ENCODE measurements at places on chromosomes 7 and 10.

GRCh38 chr10:106765928-106766327, 398.6 kb downstream of the SORCS1 start:
- DNase-seq = no peak

- DNase-seq = no peak
Observed at GRCh38 chr10:75287697-75288096, 51.9 kb upstream of the COMTD1 start.

DNA sequence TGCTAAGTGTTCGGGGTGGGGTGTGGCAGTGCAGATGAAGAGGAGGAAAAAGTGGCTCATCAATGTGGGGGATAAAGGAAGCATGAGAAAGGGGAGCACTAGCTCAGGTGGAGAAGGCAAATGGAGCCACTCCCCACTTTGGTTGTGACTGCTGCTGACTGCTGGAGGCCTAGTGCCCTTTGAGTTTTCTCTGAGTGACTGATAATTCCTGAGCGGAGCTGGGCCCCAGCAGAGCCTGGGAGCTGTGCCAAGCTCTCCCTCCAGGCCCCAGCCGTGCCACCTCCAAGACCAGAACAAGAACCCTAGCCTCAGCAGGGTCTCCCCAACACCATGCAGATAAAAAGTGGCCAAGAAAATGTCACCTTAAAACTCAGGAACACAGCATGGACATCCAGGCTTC, 9.7 kb upstream of the RASSF4 start:
- DNase-seq = no peak

GRCh38 chr7:139669106-139670061, 108.4 kb downstream of the HIPK2 start:
- no peak for DNase-seq

DNA sequence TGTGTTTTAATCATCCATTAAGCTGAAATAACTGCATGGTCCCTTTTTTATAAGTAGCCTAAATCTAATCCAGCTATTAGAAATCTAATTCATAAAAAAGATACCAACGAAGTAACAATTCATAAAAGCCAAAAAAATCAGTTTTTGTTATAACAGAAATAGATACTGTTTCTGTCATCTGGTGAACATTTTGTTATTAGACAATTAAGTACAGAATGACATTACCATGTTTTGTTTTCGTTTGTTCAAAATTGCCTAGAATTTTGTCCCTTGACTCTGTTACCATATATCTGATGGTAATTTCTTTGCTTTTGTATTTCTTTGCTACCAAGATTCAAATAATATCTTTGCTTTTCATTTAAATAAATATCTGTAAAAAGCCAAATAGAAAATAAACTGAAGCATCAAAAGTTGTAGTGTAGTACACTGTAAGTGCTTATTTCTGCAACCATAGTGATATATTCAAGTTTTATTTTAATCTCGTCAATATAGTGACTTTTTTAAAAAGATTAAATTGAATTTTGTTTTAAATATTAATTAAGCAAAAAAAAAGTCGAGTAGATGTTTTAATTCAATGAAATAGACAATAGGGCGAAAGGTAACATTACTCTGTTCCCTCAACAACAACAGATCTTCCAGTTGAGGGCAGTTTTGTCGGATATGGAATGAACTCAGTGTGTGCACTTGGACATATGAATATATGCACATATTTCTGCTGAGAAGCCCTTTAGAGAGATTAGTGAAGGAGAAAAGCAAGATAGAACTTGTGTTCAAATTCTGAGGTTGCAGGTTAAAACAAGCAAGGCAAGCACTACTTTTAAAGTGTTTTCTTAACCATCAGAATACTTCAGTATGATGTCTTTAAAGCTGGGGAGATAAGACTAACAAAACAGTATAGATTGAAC, 7.9 kb upstream of the IGF2BP3 start:
- DNase-seq = no peak

GRCh38 chr7:90903841-90904240, 307.7 kb downstream of the CDK14 start:
- no peak for DNase-seq

DNA sequence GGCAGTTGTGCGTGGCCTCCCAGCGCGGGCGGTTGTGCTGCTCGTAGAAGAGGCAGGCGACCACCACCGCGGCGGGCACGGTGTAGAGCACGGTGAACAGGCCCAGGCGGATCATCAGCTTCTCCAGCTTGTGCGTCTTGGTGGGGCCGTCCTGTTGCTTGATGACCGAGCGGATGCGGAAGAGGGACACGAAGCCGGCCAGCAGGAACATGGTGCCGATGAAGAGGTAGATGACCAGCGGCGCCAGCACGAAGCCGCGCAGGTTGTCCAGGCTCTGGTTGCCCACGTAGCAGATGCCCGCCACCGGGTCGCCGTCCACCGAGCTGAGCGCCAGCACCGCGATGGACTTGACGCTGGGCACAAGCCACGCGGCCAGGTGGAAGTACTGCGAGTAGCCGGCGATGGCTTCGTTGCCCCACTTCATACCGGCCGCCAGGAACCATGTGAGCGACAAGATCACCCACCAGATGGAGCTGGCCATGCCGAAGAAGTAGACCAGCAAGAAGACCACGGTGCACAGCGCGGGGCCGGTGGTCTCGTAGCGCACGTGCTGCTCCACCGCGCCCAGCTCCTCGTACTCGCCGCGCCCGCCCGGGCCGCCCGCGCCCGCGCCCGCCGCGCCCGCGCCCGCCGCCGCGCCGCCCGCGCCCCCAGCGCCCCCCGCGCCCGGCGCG, 2.2 kb downstream of the FZD8 start:
- DNase-seq = peak; percentile 19

- DNase-seq = no peak
Observed at GRCh38 chr7:98346515-98347069, 54.3 kb downstream of the BAIAP2L1 start.

DNA sequence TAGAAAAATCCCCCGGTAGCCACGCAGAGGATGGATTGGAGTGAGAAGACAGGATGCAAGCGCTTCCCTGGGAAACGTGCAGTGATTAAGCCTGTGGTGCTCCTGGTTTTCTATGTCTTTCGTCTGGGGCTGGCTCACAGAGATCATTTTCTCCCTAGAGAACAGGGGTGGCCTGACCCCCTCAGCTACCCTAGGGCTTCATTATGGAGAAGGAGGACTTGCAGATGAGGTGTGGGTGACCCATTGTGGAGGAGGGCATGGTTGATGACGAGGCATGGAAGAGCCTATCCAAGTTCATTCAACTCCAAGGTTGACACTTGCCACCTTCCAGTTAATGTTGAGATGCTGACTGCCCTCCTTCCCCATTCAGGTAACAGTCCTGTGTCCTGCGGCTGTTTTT, 75.9 kb downstream of the VSTM4 start:
- no peak for DNase-seq

- DNase-seq = peak; percentile 22
Observed at GRCh38 chr10:22997096-22997495, 69.2 kb downstream of the ARMC3 start.

DNA sequence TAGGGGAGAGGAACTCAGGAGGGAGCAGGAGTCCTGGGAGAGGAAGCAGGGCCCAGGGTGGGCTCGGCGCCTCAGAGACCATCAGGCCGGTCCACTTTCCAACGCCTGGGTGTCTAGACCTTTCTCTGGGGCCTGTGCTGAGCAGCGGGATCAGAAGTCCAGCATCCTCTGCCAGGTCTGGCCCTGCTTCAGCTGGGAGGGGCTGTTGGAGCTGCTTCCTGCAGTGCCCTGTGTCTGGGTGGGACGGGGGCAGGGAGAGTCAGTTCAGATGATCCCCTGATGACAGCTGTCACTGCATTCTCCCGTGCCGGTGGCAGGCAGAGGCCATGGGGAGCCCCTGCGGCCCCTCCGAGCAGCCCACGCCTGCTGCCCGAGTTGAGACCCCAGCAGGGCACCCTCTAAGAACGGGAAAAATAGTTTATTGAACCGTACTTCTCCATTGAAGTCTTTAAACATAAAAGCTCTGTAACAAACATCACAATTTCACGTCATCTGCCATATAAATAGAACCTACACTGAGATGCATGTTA, 23.3 kb downstream of the AP5Z1 start:
- peak; percentile 43 for DNase-seq

GRCh38 chr7:27113991-27114769, 11.7 kb upstream of the HOXA2 start:
- peak; percentile 55 for DNase-seq

GRCh38 chr7:128729494-128729893, 9.7 kb upstream of the CALU start:
- no peak for DNase-seq

GRCh38 chr7:48904975-48905374, 19.4 kb upstream of the CDC14C start:
- no peak for DNase-seq

DNA sequence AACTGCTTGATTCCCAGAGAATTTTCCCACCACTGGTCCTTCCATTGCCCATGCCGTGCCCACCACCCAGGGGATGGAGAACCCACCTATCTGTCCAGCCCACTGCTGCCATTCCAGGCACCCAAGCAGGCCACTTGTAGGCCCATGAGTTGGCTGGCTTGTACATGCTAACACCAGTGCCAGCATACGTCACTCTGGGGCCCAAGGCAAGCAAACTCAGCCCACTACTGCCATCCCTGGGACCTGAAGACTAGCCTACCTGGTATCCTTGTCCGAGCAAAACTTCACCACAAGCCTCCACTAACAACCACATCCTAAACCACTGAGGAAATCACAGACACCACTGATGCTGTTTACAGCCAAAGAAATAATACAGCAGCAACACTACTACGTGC, 44.7 kb upstream of the CDK6 start:
- no peak for DNase-seq
